AG20443 (cell line): ENCODE measurements at places on chromosomes 12 and 14.

- no peak for DNase-seq
Measured at GRCh38 chr12:71838231-71838630, 1.3 kb upstream of the TBC1D15 start.

DNA sequence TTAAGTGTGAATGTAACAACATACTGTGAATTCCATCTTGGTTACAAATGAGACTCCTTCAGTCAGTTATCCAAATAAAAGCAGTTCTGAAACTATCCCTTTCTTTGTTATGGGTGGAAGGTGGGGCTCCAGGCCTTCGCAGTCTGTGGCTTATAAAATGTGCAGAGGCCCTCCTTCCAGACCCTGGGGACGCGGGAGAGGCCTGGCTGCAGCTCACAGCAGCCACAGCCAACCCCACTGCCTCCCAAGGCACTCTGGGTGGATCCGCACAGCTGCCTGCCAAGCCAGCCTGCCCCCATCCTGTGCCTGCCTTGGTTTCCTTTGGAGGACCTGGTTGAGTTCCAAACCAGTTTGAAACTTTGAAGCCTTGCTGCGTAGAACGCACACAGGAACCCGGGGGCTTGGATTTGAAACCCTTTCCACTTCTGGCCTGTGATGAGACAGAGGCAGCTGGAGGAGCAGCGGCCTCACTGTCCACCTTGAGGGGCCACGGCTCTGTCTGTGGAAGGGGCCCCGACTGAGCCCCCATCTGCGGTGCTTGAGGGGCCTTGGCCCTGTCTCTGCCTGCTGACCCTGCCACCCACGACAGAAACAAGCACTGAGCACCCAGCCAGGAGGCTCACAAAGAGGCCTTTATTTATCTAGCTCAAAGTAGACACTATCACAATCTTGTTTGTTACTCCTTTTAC lies 30.4 kb downstream of the CCNK start:
- DNase-seq: peak; percentile 52

GRCh38 chr14:103329401-103330347 lies 4.4 kb upstream of the EIF5 start:
- no peak for DNase-seq

DNA sequence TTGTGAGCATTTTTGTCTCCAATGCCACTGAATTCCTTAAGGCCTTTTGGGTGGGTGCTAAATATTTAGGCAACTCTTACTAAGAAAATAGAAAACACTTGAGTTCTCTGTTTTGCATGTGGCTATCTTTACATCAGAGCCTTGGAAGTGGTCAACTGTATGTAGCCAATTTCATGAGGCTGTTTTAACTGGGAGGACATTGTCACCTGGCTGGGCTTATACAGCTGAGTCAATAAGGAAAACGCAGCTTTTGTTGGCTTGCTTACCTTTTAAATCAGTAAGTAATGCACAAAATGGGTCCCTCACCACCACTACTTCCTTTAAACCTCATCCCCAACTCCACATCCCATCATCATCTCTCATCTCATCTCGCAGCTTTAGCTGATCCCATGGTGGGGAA lies 194.3 kb downstream of the RGS6 start:
- DNase-seq: no peak

- DNase-seq: no peak
Measured at GRCh38 chr12:11839091-11839641, 189.7 kb downstream of the ETV6 start.
